Activated CD4-positive, alpha-beta memory T cell treated with anti-CD3 and anti-CD28 coated beads for 36 hours (primary cell): ENCODE measurements at places on chromosomes 2 and 18.

GRCh38 chr2:232439758-232440135 is 16.2 kb upstream of the ALPI start:
- DNase-seq = no peak

DNA sequence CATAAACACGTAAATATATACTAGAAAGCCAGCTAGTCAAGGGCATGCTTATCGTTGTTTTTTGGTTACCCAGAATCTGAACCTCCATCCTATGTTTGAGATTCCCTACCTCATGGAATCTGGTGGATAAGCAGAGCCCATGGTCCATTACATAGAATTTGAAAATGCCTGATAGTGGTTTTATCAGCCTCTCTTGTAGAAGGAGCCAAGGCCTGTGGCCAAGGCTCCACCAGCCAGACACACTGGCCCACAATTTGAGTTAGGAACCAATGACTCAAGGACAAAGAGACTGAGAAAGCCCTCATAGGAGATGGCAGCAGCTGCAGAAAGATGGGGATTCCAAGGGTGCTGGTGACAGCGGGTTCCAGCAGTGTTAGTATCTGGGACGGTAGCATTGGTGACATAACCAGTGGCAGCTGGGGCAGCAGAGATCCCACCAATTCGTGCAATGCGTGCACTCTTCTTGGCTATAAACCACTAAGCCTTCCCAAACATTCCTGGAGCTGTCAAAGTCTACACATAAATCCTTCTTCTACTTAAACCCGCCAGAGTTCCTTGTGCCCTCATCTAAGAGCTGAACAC is 51.2 kb upstream of the RMDN2 start:
- no peak for DNase-seq

DNA sequence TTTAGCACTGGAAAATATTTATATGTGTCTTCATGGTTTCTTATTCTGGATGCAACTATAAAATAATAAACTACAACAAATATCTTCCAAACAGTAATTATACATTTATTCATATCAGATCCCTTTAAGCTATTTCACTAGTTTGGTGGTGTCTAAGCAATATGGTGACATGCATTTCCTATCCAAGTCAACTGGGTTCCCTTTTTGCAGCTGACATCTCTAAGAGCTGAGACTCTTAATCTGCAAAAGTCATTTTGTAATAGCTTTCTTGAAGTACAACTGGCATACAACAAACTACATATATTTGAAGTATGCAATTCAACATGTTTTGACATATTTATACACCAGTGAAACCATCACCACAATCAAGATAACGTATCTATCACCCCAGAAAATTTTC is 59.9 kb upstream of the SLC1A4 start:
- DNase-seq = no peak

DNA sequence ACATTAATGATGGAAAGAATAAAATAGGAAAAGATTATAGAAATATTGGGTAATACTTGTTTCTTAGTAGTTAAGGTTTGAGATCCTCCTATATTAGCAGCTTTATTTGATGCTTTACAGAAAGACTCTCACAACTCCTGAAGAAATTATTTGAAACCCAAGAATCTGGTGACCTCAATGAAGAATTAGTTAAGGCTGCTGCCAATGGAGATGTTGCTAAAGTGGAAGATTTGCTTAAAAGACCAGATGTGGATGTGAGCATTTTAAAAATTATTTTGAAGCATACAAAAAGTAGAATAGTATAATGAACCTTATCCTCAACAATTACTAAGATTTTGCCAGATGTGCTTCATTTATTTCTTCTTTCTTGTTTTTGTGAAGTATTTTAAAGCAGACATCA is 59.1 kb downstream of the MIB1 start:
- DNase-seq = no peak

- DNase-seq = no peak
Observed at GRCh38 chr2:54471221-54471711, 15.1 kb downstream of the SPTBN1 start.

DNA sequence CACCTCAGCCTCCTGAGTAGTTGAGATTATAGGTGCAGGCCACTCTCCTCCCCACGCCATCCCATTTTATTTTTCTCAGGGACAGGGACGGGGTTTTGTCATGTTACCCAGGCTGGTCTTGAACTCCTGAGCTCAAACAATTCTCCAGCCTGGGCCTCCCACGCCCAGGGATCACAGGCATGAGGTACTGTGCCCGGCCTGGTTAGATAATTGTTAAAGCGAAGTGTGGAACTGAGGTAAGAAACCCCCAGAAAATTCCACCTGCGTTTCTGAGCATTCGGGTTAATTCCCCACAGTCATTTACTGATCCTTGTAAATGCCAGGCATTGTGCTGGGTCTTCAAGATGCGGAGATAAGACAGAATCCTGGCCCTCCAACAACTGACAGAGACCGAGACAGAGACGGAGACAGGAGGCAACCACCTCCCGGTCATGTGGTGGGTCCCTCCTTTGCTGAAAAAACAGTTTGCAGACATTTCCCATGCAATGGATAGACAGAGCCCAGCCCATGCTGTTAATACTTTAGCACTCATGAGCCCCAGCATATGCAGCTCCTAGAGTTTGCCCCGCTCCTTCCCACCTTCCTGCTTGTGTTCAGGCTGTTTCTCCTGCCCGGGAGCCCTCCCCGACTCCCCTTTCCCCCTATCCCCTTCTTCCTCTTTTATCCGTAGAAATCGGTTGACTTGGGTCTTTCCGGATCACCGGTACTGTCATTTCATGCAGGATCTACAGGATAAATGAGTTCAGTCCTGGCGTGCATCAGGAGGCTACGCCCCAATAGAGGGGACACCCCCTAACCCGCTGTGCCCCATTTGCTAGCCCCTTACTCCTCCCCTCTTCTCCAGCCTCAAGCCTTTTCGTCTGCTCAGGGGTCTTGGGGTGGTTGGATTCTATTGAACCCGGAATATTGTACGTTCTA is 1.6 kb upstream of the RHOB start:
- peak; percentile 8 for DNase-seq

DNA sequence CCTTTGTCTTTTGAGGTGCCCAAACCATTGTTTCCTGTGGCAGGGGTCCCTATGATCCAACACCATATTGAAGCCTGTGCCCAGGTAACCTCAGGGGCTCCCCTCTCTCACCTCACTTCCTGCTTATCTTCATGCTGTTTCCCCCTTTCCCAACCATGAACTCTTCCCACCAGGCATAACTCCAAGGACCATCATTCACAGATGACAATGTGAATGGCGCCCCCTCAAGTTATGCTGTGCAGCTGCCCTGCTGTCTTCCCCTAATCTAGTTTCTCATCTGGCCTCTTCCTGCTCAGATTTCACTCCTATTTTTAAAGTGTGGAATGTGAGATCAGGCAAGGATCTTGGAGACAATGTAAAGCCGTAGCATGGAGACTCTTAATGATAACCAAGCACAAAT is 1.4 kb downstream of the GMPPA start:
- DNase-seq = no peak

GRCh38 chr2:86068136-86068588 is 37.5 kb downstream of the POLR1A start:
- DNase-seq = peak; percentile 72

DNA sequence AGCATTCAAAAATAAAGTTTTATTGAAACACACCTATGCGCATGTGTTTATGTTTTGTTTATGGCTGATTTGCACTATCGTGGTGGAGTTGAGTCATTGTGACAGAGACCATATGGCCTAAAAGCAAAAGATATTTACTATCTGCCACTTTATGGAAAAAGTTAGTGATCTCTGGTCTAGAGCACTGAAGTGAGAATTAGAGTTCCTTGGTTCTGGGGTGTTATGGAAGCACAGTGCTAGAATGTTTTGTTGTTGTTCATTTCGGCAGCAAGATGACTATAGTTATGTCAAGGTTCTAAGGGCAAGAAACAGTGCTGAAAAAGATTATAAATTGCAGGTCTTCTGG is 416.5 kb downstream of the SLC4A3 start:
- no peak for DNase-seq

- DNase-seq = peak; percentile 35
Observed at GRCh38 chr2:230865766-230866755, 1.3 kb downstream of the ITM2C start.

- DNase-seq = peak; percentile 79
Observed at GRCh38 chr2:229800997-229801754, 86.8 kb upstream of the DNER start.

- no peak for DNase-seq
Observed at GRCh38 chr2:56021579-56021978, 98.0 kb upstream of the EFEMP1 start.

GRCh38 chr2:224948005-224948404 is 94.3 kb downstream of the DOCK10 start:
- DNase-seq = no peak

DNA sequence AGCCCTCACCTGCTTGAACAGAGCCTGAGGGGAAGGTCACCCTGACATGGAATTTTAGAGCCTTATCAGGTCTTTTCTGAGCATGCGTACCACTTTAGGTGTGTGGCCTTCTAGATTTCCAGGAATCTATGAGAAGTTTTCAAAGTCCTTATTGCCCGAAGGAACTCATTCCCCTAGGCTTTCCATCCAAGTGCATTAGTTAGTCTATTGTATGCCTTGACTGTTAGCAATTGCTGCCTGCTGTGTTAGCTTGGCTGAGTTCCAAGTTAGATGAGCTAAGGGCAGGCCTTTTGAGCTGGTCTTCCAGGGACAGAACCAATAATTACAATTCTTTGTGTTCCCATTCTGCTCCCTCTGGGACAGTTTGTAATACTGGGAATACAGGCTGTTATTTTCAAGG is 30.8 kb upstream of the PUM2 start:
- no peak for DNase-seq

- DNase-seq = peak; percentile 94
Observed at GRCh38 chr2:136381722-136382633, 264.0 kb upstream of the CXCR4 start.

DNA sequence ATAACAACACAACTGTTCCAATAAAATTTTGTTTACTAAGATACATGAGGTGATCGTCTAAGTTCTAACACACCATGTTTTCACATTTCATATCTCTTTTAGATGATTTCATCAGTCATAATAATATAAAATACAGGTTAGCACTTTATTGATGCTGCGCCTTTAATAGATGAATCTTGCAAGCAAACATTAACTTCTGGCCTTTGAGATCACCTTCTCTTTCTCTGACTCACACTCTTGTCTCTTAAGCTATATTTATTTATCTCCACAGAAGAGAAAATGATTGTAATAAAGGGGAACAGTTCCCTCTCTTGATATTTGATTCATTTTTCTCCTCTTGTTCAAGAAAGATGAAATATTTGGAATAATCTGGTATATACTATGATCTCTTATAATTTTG is 603.3 kb upstream of the POU3F3 start:
- no peak for DNase-seq

- DNase-seq = no peak
Observed at GRCh38 chr2:159860581-159861310, 62.7 kb upstream of the CD302 start.

DNA sequence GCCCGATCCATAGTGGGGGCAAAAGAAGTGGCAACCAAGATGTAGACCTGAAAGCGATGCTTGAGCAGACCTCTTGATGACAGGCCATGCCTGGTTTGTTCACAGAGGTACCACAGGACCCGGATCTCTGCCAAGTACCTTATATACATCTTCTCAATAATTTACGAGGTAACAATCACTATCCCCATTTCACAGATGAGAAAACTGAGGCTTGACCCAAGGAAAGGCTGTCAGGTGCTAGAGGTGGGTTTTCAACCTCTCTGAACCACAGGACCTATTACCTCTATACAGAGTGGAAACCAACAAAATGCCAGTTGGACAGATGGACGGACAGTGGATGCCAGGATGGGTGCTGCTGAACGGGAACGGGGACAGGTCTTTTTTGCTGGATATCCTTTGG is 13.8 kb upstream of the DIS3L2 start:
- no peak for DNase-seq

DNA sequence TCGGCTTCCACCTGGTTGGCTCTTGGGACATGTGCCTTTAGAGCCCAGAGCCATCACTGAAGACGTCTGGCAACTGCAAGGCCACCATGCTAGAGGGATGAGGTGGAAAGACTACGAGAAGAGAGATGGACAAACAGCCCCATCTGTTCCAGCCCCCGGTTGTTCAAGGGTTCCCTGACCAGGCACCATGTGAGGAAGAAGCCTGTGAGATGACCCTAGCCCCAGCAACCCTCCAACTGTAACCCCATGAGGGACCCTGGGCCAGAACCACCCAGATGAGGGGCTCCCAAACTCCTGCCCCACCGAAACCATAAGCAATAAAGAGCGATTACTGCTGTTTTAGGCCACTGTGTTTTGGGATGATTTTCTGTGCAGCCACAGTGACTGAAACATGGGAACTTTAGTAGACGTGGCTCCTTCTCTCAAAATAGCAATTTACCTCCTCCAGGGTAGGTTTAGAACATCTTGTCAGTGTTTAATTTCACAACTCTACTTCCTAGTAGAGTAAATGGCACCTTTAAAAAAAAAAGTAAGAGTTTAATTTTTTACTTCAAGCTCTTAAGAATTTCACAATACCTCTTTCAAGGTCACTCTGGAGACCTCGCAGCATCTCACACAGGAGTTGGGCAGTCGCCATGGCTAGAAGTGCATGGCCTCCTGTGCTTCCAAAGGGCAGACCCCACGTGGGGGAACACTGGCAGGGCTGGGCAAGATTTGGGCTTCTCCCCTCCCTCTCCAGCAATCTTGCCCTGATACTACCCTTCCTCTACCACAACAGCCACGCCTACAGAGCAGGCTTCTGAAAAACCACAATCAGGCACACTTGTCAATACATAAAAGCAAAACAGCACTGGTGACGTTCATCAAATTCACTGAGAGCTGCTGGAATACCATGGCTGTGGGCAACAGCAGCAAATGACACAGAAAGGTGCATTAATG is 48.8 kb downstream of the TMEM163 start:
- DNase-seq = peak; percentile 74

DNA sequence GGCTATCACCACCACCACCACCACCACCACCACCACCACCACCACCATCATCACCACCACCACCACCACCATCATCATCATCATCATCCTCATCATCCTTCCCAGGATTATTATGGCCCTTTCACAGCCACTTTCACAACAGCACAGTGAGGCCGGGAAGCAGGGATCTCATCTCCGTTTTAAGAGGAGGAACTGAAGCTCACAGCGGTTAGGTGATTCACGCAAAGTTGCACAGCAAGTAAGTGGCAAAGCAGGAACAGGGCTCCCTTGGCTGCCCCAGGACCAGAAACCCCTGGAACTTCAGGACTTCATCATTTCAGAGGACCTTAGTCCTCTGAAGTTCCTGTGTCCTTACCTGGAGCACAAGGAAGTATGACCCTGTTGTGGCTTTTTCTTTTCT is 26.8 kb downstream of the MRPL35 start:
- DNase-seq = no peak
